ENCODE measurements at places on chromosomes 2 and 18. TPM values are rescaled to one million over a fixed set of nuclear protein-coding genes. Genes with fewer than 3 reads are reported as not detected.

The RAB12 gene
- 62.1 TPM for total RNA-seq

The SCN3A gene
- 1.3 TPM for total RNA-seq

The SCG2 gene
- total RNA-seq, result 1.0 TPM

The POU3F3 gene
- total RNA-seq, result not detected

The AQP4 gene
- not detected for total RNA-seq

The GPBAR1 gene
- total RNA-seq, result not detected

The EML6 gene
- 0.66 TPM for total RNA-seq

The GCFC2 gene
- 19.1 TPM for total RNA-seq

The CCL20 gene
- not detected for total RNA-seq

The SEMA4C gene
- 27.5 TPM for total RNA-seq

The TMEM185B gene
- total RNA-seq, result 26.8 TPM

The LYPD6B gene
- total RNA-seq, result not detected

The FKBP1B gene
- 10.9 TPM for total RNA-seq

Measured in smooth muscle cell of trachea (primary cell).